ENCODE measurements at places on chromosomes 4 and X. TPM values are rescaled to one million over a fixed set of nuclear protein-coding genes. Genes with fewer than 3 reads are reported as not detected.

The YY2 gene
- 2.6 TPM for total RNA-seq

The XAGE5 gene
- total RNA-seq = not detected

The F8A3 gene
- total RNA-seq = not detected

The SPANXA1 gene
- not detected for total RNA-seq

The SERTM2 gene
- 1.9 TPM for total RNA-seq

The ENPP6 gene
- total RNA-seq = not detected

The GLOD5 gene
- total RNA-seq = not detected

The OSTC gene
- 348 TPM for total RNA-seq

The TLR7 gene
- total RNA-seq = under 0.01 TPM

The MED14 gene
- 25.8 TPM for total RNA-seq

The POU4F2 gene
- total RNA-seq = not detected

The IL2 gene
- not detected for total RNA-seq

The PDCL2 gene
- not detected for total RNA-seq

The SPANXB1 gene
- total RNA-seq = not detected

The CFAP47 gene
- total RNA-seq = 0.12 TPM

The SASH3 gene
- total RNA-seq = not detected

The ABCG2 gene
- 2.3 TPM for total RNA-seq

The L1CAM gene
- total RNA-seq = 2.7 TPM

The TLR6 gene
- 3.0 TPM for total RNA-seq

The MAGEA8 gene
- total RNA-seq = not detected

The ZGRF1 gene
- 26.7 TPM for total RNA-seq

The SSX4B gene
- not detected for total RNA-seq

The TCEANC gene
- 3.2 TPM for total RNA-seq

The USP26 gene
- total RNA-seq = not detected

The EDA gene
- 1.1 TPM for total RNA-seq

The MID2 gene
- 15.1 TPM for total RNA-seq

Data from uterine smooth muscle cell (primary cell).